ENCODE measurements at places on chromosomes 1 and 21.

- no peak for DNase-seq
Measured at GRCh38 chr1:38527373-38527966, 332.1 kb downstream of the RRAGC start.

- DNase-seq = no peak
Measured at GRCh38 chr21:40835184-40835694, 11.7 kb downstream of the DSCAM start.

- DNase-seq = no peak
Measured at GRCh38 chr1:167273027-167273800, 52.5 kb downstream of the POU2F1 start.

GRCh38 chr1:233251201-233251720 lies 44.3 kb downstream of the PCNX2 start:
- DNase-seq = no peak

- DNase-seq = no peak
Measured at GRCh38 chr1:151585622-151586021, 26.2 kb upstream of the SNX27 start.

DNA sequence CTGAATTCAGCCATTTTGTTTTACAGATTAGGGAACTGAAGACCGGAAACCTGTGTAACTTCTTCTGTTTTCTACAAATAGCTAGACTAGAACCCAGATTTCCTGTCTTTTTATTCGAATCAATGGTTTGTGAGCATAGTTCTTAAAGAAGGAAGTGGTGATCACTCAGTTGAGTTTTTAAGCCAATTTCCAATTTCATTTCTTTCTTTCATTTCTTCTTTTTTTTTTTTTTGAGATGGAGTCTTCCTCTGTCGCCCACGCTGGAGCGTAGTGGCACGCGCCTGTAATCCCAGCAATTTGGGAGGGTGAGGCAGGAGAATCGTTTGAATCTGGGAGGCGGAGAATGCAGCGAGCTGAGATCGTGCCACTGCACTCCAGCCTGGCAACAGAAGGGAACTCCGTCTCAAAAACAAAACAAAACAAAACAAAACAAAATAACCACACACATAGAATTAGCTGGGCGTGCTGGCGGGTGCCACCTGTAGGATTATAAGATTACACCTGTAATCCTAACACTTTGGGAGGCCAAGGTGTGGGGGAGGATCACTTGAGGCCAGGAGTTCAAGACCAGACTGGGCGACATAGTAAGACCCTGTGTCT lies 3.0 kb upstream of the MDM4 start:
- no peak for DNase-seq

DNA sequence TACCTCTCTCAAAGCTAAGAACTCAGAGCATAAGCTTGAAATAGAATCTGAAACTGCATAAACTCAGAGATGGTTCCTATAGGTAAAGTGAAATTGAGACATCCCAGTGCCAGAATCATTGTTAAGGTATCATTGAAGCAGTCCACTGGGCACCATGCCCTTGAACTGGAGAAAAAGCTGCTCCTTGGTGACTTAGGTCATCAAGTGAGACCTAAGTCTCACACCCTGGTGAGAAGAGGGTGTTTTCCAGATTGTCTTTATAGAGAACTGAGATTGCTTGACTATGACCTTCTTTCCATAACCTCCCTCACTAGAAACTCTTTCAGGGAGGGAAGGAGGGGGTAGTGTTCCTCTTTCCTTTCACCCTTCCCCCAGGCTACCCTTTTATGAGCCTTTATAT lies 9.4 kb upstream of the ATP6V1G3 start:
- DNase-seq = no peak

- no peak for DNase-seq
Measured at GRCh38 chr1:40799351-40799867, 15.8 kb downstream of the KCNQ4 start.

DNA sequence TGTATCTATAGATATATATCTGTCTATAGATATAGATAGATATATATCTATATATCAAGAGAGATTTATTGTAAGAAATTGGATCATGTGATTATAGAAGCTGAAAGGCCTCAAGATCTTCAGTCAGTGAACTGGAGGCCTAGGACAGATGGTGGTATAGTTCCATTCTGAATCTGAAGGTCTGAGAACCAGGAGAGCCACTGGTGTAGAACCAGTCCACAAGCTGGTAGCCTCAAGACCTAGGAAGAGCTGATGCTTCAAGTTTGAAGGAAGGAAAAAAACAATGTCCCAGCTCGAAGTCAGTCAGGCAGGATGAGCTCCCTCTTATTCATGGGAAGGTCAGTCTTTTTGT lies 213.2 kb upstream of the JUN start:
- DNase-seq = no peak

DNA sequence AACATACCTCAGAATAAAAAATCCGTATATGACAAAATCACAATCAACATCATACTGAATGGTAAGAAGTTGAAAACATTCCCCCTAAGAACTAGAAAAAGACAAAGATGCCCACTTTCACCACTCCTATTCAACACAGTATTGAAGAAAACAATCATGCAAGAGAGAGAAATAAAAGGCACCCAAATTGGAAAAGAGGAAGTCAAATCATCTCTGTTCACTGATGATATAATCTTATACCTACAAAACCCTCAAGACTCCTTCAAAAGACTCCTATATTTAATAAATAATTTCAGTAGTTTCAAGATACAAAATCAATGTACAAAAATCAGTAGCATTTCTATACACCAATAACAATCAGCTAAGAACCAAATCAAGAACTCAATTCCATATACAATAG lies 14.7 kb downstream of the PGLYRP4 start:
- DNase-seq = no peak

- no peak for DNase-seq
Measured at GRCh38 chr1:81974222-81974841, 173.6 kb downstream of the ADGRL2 start.

- DNase-seq = no peak
Measured at GRCh38 chr1:71343686-71344416, 263.0 kb upstream of the ZRANB2 start.

DNA sequence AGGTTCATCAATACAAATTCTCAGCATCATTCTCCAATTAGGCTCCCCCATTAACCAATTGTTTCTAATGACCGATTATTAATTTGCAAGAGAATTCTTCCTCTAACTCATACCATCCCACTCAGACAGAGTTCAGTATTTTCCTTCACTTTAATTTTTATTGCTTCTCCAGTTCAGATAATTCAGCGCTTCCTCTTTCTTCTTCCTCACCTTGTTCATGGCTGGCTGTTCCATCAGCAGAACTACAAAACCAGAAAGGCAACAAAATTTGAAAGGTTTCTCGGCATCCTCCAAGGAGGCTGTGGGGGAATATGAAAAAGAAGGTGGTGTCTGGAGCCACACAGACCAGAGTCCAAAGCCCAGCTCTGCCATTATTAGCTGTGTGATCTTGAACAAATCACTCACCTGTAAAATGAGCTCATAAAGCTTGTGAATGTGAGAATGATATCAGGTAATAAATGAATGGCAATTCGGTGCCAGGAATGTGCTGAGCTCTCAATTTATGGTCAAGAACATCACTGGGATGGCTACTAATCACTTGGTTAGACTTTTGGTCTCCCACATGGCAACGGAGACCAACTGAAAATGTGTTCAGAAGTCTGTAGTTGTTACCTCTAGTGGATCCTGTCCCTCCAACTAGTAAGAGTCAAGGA lies 11.7 kb upstream of the ZNF436 start:
- no peak for DNase-seq

- no peak for DNase-seq
Measured at GRCh38 chr1:107467286-107467685, 326.4 kb downstream of the NTNG1 start.

GRCh38 chr1:226663327-226663704 lies 75.8 kb downstream of the ITPKB start:
- no peak for DNase-seq

GRCh38 chr1:50257940-50258685 lies 149.4 kb downstream of the ELAVL4 start:
- no peak for DNase-seq

DNA sequence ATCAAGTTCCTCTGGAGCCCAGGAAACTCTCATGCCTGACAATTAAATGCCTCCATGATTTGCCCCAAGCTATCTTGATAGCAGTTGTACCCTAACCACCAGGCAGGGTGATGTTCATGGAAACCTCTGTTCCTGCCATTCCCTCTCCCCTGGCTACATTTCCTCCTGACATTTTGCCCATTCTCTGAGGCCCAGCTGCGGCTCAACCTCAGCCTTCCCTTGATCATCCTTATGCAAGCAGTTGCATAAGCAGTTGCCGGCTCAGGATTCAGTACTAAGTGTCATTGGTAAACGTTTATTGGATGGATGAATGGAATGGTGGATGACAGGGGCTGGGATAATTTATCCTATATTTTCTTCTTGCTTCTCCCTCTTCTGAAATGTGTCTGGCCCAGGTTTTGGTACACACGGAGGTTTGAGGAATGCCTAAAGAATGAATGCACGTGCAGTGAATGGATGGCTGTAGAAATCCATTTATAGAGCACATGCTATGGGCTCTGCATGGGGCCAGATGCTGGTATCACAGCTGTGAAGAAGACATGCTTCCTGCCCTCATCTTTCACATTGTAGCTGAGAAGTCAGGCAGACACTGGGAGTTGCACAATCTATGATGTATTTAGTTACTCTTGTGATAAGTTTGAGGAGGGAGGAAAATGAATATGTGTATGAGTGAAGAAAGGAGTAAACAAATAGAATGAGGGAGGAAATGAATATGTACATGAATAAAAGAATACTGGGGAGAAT lies 261.8 kb downstream of the FOXD2 start:
- DNase-seq = no peak

- no peak for DNase-seq
Measured at GRCh38 chr21:20882462-20883407, 115.5 kb upstream of the NCAM2 start.

DNA sequence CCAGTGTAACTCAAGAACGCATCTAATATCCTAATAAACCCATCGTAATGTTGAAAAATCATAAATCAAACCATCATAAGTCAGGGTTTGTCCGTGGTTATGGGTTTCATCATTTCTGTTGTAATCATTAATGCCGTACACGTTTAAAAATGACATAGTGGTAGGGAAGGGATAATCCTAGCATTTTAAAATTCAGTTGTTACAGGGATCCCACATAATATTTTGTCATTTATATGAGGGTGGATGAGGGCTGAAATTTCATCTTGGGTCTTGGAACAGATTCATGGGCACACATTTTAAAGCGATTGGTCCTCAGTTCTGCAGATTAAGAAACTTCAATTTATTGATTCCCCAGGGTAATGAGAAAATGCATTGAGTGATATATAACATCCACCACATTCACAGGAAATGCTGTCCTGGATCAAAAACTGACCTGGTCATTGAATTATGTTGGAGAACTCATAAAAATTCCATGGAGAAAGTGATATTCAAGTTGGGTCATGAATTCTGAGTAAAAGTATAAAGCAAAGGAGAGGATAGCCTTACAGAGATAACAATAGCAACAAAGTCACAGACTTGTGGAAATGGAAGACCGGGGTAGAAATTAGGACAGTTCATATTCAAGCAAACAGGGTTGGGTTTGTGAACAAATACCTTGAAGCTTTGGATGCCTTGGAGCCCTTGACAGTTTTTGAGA lies 1527.3 kb upstream of the TPTE start:
- no peak for DNase-seq

- no peak for DNase-seq
Measured at GRCh38 chr1:73611681-73612080, 586.3 kb downstream of the LRRIQ3 start.

GRCh38 chr1:6902153-6902552 lies 116.9 kb downstream of the CAMTA1 start:
- DNase-seq = no peak

GRCh38 chr1:28671254-28671780 lies 2.7 kb downstream of the GMEB1 start:
- no peak for DNase-seq

DNA sequence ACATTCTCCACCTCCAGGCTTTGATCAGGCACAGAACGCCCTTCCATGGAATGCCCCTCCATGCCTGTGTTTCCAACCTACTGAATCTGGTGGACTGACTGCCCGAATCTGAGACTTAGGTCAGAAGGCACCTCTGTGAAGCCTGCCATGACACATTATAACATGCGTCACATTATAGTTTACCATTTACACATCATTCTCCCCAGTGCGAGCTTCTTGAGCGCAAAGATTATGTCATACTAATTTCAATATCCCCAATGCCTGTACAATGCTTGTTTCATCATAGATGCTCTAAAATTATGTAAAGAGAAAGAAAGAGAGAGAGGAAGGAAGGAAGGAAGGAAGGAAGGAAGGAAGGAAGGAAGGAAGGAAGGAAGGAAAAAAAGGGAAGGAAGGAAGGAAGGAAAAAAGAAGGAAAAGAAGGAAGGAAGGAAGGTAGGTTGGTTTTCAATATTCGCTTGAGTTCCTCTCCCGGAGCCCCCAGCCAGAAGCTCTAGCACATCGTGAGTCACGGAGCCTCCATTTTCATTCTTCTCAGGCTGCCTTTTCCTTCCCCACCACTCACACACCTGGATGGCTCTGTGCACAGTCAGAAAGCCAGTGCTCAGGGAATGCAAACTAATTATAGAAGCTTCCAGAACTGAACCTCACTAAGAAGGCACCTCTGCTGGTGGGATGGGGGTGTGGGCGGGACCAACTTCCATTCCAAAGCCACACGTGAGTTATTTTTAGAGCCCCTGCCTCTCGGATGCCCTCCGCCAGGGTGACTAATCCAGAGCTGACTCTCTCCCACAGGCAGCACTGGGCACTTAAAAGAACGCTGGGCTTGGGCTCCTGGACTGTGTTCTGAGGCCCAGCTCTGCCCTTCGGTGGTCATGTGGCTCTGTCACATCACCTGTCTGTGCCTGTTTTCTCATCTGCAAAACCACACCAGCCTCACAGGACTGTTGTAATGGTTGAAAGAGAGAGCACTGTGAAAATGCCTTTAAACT lies 27.4 kb downstream of the LAMB3 start:
- no peak for DNase-seq

DNA sequence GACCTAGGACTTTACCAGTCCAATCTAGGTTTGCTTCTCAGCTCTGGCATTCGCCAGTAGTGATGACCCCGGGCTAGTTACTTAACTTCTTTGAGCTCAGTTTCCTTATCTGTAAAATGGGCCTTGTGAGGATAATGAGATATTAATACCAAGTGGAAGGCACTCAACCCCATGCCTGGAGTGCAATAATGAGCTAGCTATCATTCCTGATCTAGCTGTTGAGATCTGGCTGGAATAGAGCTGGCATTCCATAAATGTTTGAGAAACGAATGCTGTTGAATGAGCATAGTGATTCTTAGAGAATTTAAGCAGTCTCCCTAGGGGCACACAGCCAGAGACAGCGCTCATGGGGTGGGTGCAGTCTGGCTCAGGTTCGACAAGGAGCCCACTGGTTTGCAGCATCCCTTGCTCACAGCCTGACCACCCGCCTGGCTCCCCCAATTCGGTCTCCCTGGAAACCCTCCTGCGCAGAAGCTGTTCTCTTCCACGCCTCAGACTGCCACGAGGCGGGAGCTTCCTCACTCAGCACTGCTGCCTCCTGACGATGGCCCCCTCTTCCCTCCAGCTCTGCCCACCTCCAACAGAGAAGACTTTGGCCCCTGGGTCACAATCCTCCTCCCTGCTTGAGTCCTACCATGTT lies 32.5 kb downstream of the DHCR24 start:
- no peak for DNase-seq

GRCh38 chr1:61638911-61639605 lies 85.9 kb downstream of the TM2D1 start:
- no peak for DNase-seq

- DNase-seq = no peak
Measured at GRCh38 chr1:6512245-6512907, 20.9 kb upstream of the PLEKHG5 start.
